ENCODE measurements at places on chromosomes 3 and 15.

DNA sequence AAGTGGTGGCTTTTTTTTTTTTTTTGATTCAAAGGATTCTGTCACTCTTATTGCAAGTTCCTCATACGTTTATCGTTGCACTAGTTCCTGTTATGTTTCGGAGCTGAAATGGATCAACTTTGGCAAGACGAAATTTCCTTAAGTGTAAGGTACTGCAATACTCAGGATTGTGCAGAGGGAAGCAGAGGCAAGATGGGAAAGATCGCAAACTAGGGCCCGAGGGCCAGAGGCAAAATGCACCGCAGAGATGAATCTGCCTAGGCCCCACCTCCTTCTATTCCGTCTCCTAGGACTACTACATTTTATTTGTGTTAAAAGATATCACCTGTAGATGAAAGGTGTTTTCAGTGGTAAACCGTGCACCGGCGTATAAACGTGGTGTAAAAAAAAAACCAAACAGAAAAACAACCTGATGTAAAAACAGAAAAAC is 331 bp downstream of the RNU6-1 start:
- no peak for DNase-seq

DNA sequence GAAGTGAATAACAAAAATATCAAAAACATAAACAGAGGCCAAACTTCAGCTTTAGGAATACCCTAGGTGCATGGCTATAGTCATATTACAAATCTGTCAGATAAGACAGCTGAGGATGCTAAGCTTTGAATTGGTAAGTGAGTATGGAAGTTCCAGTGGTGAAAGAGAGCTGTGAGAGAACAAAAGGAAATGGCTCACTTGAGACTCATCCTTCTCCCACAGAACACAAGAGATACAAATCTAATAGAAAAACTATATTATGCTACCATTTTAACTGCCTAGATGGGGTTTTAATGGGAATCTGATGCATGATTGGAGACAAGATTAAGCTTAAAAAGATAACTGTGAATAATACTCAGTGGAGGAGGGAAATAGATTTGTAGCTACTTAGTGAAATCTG is 21.5 kb upstream of the PEX5L start:
- DNase-seq, result no peak

- DNase-seq, result no peak
These were observed 67.9 kb downstream of the PRICKLE2 start for GRCh38 chr3:64157150-64158035.

DNA sequence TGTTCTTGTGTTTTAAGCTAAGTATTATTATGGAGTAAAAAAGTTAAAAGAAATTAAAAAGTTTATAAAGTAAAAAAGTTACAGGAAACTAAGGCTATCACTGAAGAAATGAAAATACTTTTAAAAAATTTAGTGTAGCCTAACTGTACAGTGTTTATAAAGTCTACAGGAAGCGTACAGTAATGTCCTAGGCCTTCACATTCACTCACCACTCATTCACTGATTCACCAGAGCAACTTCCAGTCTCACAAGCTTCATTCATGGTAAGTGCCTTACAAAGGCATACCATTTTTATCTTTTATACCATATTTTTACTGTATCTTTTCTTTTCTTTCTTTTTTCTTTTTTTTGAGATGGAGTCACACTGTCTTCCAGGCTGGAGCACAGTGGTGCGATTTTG is 40.7 kb upstream of the SCN5A start:
- no peak for DNase-seq

DNA sequence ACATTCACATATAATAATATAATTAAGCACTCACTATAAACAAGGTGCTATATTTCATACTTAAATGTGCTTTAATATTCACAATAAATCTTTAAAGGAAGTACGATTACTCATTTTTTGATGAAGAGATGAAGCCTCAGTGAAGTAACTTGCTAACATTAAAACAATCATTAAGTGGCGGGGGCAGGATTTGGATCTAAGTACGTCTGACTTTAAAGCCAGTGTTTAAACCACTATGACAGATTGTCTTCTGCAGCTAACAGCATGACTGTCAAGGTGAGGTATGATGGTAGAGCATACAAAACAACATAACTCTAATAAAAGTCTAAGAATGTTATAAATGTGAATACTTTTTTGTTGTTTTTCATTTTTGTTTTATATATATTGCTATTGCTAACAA is 862.1 kb downstream of the ROBO1 start:
- DNase-seq, result no peak

GRCh38 chr3:45933591-45933990 is 9.7 kb upstream of the CXCR6 start:
- DNase-seq, result no peak

DNA sequence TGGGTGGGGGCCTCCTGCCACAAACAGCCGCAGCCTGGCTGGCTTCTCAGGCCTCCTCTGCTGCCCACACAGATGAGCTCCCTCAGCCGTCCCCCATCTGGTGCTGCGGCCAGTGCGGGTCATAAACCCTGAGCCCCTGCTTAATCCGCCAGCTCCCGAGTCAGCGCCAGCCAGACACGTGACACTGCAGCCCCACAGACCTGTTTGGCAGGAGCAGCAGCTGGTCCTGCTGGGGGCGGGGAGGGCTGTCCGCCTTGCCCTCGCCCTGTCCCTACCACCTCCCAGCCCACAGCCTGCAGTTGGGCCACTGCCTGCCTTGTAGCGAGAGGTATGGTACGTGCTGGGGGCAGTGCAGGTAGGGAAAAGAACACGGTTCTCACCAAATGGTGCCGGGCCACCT is 86.2 kb downstream of the IQSEC1 start:
- DNase-seq, result no peak

- DNase-seq, result no peak
These were observed 5.9 kb downstream of the ZBTB20 start for GRCh38 chr3:115141033-115141757.

DNA sequence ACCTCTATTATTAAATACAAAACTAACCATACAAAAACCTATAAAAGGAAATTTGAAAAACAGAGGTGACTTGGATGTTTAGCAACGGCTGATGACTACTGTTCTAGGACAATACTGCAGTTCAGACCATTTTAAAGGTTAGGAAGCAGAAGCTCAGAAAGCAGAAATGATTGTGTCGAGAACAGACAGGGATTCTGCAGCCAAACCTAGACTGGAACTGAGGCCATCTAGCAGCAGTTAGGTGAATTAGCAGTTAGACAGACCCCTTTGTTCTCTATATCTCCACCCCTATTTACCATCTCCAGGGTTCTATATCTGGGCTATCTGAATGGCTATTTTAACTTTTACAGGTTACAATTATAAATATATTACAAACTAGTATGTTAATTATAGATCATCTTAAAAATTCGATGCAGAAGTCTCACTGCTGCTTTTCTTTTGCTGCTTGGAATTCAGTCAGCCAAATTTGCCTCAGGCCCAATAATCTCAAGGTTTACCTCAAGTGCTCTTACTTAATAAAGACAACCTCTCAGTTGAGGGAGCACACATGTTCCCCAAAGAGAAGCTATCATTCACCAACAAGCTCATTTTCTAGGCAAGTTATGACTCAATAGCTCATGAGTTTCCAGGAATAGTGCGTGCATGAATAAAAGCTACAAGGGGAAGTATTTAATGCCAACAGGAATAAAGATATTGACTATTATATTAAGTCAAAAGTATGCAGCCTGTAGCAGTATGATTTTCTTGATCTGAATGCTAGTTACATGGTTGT is 9.3 kb upstream of the IL1RAP start:
- DNase-seq, result no peak

DNA sequence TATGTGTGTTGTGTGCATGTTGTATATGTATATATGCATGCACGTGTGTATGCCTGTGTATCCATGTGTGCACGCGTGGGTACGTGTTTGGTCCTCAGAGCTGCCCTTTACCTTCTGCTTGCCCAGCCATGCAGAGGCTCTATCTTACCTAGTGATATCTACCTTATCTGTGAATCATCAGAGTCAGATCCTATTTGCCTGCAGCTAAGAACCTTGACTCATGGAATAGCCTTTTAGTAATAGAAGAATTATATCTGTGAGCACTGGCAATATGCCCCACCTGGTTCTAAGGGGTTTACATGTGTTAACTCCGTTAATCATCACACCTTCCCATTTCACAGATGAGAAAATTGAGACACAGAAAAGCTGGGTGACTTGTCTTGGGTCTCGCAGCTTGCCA is 11.0 kb downstream of the PGPEP1L start:
- no peak for DNase-seq

DNA sequence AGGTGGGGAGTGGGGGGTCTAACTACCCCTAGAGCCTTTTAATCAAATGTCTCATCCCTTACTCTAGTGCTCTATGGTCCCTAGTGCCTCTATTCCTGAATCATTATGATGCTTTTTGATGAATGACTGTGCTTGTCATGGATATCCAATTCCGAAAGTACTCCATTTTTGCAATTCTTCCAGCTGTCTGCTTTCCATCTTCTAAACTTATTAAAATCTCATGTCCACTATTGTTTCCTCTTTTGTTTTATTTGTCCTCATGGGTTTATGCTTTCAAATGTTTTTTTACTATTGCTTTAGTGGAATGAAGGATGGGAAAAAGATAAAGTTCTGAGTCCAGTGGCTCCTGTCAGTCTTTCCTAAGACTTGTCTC is 77.2 kb upstream of the KCNMB2 start:
- no peak for DNase-seq

DNA sequence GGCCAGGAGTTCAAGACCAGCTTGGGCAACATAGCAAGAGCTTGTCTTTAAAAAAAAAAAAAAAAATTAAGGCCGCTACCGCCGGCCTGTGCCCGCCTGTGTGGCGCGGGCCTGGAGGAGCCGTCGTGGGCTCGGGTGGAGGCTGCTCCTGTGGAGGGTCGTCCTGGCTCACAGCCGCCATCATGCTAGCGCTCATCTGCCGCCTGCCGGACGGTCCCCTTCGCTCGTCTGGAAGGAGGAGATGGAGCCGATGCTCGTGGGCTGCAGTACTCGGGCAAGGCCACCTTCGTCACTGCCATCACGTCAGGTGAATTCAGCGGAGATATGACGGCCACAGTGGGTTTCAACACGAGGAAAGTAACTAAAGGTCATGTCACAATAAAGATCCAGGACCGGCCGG is 37.4 kb downstream of the TFRC start:
- no peak for DNase-seq
